ENCODE measurements at places on chromosomes 5 and 9.

GRCh38 chr5:73591102-73591695 lies 25.7 kb downstream of the UTP15 start:
- DNase-seq = peak; percentile 76

GRCh38 chr5:34411470-34412346 lies 244.4 kb upstream of the RAI14 start:
- DNase-seq = peak; percentile 52

- no peak for DNase-seq
Measured at GRCh38 chr5:40634154-40634553, 45.6 kb upstream of the PTGER4 start.

DNA sequence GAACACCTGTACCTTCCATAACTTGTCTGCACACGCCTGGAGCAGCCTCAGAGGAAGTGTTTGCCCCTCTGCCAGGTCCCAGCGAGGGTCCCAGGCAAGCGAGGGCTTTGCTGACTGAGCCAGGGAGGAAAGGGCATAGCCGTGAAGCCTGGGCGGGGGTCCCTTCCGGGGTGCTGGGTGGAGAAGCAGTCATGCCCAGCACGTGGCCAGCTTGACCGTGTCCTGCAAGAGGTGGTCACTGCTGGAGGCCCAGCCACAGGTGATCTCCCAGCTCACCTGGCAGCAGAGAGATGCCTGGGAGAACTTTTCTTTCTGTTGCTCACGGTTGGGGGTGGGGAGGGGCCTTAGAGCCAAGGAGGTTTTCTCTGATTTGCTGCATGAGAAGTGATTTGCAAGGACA lies 195.3 kb downstream of the CACNA1B start:
- no peak for DNase-seq

DNA sequence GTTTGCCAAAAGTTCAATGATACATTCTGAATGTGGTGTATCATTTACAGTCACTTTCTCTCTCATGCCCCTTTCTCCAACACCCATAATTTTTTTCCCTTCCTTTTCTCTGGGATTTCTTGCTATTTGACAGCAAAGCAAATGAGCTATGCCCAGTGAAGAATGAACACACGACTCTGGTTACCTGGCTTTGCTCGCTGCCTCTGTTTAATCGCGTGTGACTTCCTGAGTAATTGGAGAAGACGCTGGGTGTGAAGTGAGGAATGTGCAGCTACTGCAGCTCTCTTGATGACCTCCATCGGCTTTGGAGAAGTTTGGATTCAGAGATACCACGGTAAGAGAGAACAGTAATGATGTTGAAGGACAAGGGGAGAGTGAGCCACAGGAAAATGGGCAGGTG lies 651.8 kb downstream of the KIF4B start:
- no peak for DNase-seq

GRCh38 chr9:82091100-82091499 lies 102.5 kb downstream of the SPATA31D1 start:
- DNase-seq = no peak

DNA sequence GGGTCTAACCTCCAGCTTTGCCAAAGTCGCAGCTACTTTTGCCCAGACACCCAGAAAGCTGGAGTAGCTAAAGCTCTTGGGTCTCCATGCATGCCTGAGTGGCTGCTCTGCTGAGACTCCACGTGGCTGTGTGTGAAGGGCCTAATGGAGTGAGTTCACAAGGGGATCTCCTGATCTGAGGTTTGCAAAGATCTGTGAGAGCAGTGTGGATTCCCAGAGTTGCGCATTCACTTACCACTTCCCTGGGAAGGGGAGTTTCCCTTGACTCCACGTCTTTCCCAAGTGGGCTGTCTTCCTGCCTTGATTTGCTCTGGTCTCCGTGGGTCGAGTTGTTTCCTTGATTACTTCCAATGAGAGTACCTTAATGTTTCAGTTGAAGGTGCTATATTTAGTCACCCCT lies 17.6 kb upstream of the CDKN2B start:
- DNase-seq = no peak

- no peak for DNase-seq
Measured at GRCh38 chr9:12876872-12877271, 102.1 kb downstream of the LURAP1L start.

- no peak for DNase-seq
Measured at GRCh38 chr9:21669701-21670100, 132.7 kb upstream of the MTAP start.

- no peak for DNase-seq
Measured at GRCh38 chr9:71858102-71858798, 52.7 kb downstream of the ABHD17B start.

GRCh38 chr9:113511856-113512761 lies 48.6 kb downstream of the RGS3 start:
- DNase-seq = no peak

DNA sequence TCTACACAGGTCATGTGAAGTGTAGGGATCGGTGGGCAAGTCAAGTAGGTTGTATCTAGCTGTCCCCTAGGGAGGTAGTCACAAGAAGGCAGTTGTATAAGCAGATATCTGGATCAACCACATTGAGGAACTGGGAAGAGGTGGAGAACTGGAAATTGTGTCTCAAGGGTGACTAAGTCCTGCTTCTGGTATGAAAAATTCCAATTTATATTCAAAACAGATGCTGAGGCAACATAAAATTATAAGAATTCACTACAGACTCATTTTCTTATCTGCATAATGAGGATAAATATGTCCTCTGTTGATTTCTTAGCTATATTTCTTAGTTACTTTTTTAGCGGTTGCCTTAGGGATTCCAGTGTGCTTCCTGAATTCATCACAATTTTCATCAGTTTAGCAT lies 46.8 kb downstream of the GALNT12 start:
- no peak for DNase-seq

DNA sequence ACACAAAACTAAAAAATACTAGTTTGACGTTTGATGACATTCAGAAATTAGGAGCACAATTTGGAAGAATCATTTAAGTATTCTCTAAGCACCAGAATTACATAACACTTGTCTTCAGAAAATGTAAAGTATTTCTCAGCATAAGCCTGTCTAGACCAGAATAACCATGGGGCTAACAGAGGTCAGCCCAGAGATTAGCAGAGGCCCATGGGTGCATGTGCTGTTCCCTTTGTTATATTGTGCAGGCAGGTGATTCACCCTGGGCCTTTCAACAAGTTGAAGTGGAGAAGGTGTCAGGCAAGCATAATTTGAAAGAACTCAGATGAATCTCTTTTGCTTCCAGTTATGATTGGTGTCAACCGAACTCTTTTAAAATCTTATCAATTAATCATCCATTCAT lies 227.9 kb downstream of the LURAP1L start:
- DNase-seq = no peak

DNA sequence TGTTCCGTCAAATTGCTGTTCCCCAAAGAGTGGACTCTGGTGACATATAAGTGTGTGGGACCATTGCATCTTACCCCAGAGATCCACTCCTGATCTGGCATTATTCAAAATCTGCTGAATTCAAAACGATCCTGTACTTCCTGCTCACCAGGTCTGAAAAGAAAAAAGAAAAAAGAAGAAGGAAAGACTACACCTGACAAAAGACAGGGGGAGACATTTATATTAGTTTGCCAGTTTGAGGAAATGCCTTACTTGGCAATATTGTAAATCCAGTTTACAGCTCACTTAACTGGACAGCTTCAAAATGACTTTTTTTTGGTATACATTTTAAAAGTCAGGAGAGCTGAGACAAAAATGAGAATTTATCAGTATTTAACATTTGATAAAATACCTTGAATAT lies 15.0 kb upstream of the GRHPR start:
- DNase-seq = no peak

GRCh38 chr9:108642871-108643270 lies 212.9 kb downstream of the ACTL7B start:
- DNase-seq = no peak

GRCh38 chr9:129391221-129391661 lies 213.2 kb upstream of the IER5L start:
- DNase-seq = no peak

DNA sequence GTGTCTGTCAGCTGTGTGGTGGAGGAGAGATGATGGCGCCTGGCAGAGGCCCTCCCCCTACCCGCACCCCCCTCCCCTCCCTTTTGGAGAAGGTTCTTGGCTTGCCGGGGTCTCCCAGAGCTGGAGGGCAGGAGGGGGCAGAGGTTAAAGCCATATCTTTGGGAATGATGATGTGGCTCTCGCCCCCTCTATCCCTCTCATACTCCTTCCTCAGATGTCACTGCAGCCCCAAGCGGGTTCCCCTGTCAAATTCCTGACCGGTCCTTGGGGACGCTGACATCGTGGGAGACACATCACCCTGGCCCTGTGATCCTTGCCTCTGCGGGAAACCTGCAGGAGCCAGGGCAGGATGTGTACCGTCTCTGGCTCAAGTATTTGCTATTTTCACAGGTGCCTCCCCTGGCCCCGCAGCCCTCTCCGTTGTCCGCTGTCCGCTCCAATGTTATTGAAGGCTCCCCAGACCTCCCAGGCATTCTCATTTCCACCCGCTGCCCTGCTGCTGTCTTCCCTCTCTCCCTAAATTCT lies 109.5 kb downstream of the FOXD1 start:
- no peak for DNase-seq

DNA sequence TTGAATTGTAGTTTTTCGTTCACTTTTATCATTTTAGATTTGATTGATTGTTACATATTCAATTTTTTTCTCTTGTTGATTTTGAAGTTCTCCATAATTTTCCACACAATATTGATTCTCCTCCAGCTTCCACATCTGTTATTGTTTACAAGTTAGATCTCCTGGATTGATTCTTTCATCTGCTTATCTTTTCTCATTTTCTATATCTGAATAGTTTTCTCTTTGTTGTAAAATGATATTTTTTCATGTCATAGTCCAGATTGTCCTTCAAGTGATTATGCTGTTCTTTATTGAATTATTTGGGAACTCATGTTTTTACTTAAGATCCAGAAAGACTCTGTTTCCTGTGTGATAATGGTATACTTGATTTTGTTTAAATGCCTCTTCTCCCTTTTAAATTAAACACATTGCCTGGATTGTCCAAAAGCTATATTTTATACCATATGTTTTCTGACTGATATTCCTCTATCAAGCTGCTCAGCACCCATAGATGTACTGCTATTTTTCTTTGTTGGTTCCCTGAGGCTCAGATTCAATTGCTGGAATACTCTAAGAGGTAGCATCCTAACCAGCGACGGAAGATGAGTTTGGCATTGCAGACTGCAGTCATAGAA lies 206.6 kb upstream of the PRR16 start:
- no peak for DNase-seq

DNA sequence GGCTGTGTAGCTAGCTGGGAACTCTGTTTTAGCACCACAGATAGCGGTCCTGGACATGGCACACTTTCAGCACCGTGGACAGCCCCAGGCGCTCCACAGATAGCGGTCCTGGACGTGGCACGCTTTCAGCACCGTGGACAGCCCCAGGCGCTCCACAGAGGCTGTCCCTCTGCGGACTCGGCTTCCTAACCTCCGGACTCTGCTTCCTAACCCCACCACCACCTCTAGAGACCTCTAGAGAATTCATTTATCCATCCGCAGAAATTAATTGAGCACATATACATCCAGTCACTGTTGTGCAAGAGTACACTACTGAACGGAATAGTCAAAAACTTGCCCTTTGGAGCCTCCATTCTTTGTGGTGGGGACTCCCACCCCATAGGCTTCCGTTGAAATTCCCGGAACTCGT lies 27.4 kb downstream of the UNC5A start:
- DNase-seq = no peak

DNA sequence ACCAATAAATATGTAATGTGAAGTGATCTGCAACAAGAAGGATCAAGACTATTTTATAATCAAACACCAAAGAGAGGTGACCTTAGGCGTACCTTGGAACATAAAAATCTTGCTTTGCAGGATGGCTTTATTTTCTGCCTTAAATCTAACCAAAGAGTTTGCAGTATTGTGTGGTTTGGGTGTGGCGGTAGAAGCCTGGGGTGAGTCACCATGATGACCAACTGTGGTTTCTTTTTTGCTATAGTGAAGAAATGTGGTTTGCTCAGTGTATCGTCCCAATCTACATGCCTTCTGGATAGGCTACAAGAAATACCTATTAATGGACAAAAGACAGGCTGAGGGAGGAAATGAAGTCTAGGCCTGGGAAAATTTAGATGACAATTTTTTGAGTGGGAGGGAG lies 5.1 kb upstream of the CAST start:
- no peak for DNase-seq

DNA sequence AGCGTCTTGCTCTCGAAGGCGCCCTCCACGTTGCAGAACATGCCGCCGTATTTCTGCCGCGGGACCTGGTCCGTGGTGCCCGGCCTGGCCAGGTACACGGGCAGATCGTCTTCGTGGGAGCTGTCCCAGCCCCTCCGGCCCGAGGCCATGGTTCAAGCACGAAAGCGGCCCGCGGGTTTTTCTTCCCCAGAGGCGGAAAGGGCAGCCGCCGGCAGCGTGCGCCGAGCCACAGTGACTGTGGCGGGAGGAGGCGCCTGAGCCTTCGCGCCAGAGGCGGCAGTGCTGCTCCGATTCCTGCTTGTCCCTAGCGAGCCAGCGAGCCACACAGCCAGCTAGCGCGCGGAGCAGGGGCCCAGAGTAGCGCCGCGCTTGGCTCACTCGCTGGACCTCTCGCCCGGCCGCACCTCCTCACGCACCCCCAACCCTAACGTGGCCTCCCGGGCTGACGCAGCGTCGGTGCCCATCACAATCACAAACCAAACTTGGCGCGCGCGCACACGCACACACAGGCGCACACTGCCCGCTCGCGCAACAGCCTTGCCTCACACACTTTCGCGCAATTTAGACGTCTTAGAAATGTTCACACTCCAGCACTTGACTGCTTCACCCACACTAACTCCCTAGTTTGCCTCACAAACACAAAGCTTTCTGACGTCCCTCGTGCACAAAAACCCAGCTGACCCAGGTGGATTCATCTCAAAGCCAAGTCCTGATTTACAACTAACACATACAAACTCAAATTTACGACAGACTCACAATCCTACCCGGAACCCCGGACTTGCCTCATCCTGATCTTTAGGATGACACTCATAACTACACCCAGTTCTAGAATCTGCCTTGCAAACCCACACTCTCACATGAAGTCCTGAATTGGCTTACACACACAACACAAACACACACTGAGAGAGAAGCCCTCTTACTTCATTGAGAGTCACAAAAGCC lies at the start of gene DPYSL3:
Gene DPYSL3, minus strand, starts transcription at position 359 of the 942 bp plus-strand sequence. Its CDS starts 210 bp downstream, at position 149.
- DNase-seq = peak; percentile 43

DNA sequence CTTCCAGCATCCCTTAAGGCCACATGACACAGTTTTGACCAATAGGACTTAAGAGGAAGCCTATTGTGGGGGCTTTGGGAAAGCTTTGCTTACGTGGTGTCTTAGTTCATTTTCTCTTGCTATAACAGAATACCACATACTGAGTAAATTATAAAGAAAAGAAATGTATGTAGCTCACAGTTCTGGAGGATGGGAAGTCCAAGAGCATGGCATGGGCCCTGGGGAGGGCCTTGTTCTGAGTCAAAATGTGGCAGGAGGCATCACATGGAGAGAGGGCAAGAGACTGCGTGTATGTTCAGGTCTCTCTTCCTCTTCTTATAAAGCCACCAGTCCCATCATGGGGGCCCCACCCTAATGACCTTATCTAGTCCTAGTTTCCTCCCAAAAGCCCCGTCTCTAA lies 68.6 kb upstream of the CPEB4 start:
- no peak for DNase-seq

GRCh38 chr5:175489693-175490443 lies 11.5 kb downstream of the SFXN1 start:
- DNase-seq = no peak

- DNase-seq = no peak
Measured at GRCh38 chr5:130571076-130571475, 594.0 kb downstream of the HINT1 start.

GRCh38 chr5:73297430-73297829 lies 124.4 kb downstream of the TMEM174 start:
- no peak for DNase-seq
